ENCODE measurements at places on chromosomes 1 and 21. TPM values are rescaled to one million over a fixed set of nuclear protein-coding genes. Genes with fewer than 3 reads are reported as not detected.

GRCh38 chr1:1202831-1203560 lies 3.4 kb downstream of the TNFRSF18 start:
- peak; percentile 66 for DNase-seq

Gene FAM131C
- polyA plus RNA-seq, result 0.29 TPM

DNA sequence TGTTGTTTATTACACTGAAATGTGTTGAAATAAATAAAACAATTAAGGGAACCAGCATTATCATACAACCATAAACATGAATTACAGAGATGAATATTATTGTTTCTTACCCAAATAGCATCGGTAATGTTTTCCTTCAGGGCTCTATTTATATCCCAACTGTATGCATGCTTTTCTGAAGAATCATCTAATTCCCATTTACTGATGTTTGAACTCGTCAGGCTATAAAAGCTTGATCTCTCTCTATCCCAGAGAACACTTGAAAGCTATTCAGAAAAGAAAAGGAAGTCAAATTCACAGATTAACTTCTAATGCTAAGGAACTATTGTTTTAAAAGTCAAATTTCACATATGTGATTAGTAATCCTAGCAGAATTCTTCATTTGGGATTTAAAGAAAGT lies 12.4 kb downstream of the NUP133 start:
- DNase-seq, result no peak

- no peak for DNase-seq
These were observed 10.6 kb downstream of the METTL18 start for GRCh38 chr1:169784102-169784501.

GRCh38 chr1:91872559-91873081 lies 13.3 kb downstream of the TGFBR3 start:
- no peak for DNase-seq

GRCh38 chr1:145999321-146000024 lies 3.1 kb upstream of the TXNIP start:
- no peak for DNase-seq

Gene NOTCH2NLA
- polyA plus RNA-seq, result 10.5 TPM

- DNase-seq, result no peak
These were observed 3.4 kb downstream of the PRPF38B start for GRCh38 chr1:108695535-108695934.

GRCh38 chr1:228684607-228685006 lies 50.7 kb upstream of the RHOU start:
- DNase-seq, result no peak

DNA sequence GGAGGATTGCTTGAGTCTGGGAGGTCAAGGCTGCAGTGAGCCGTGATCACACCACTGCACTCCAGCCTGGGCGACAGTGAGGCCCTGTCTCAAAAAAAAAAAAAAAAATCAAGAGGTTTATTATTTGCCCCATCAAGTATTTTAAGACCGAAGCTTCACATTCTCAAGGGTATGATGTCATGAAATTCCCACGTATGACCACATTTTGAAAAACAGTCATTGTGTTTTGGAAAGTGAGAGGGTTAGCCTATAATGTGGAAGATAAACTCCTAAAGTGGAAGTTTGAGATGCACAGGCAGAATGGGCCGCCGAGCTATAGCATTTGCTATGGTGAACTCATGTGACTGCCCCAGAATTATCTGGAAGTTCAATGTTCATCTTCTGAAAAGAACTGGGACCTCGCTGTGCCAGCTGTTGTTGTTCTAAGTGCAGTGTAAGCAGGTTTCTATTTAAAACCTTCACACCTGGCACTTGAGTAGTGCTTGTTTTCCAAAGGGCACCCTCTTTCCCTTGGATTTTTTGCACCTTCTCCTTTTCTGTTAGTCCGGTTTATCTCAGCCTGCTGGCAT lies 96.9 kb upstream of the SLC25A33 start:
- no peak for DNase-seq

DNA sequence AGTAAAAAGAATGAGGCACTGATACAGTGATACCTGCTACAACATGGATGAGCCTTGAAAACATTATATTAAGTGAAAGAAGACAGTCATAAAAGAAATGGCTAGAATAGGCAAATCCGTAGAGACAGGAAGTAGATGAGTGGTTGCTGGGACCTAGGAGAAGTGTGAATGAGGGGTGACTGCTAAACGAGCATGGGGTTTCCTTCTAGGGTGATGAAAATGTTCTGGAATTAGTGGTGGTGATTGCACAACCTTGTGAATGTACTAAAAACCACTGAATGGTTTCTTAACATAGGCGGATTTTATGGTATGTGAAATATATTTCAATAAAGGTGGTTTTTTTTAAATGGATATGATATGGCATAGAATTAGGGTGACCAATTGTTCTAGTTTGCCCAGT lies 12.6 kb upstream of the SERINC2 start:
- no peak for DNase-seq

- no peak for DNase-seq
These were observed 7.4 kb upstream of the MEX3A start for GRCh38 chr1:156089704-156090103.

DNA sequence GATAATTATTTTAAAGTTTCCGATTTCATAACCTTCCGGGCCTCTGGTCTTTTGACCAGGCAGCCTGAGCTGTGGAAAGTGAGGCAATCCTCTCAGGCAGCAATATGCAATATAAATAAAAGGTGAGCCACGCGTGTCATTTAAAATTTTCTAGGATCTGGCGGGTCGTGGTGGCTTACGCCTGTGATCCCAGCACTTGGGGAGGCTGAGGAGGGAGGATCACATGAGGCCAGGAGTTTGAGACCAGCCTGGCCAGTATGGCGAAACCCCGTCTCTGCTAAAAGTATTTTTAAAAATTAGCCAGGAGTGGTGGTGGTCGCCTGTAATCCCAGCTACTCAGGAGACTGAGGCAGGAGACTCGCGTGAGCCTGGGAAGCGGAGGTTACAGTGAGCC lies 546 bp upstream of the ZNF695 start:
- no peak for DNase-seq

- no peak for DNase-seq
These were observed 130.9 kb downstream of the DMRTB1 start for GRCh38 chr1:53590104-53590503.

DNA sequence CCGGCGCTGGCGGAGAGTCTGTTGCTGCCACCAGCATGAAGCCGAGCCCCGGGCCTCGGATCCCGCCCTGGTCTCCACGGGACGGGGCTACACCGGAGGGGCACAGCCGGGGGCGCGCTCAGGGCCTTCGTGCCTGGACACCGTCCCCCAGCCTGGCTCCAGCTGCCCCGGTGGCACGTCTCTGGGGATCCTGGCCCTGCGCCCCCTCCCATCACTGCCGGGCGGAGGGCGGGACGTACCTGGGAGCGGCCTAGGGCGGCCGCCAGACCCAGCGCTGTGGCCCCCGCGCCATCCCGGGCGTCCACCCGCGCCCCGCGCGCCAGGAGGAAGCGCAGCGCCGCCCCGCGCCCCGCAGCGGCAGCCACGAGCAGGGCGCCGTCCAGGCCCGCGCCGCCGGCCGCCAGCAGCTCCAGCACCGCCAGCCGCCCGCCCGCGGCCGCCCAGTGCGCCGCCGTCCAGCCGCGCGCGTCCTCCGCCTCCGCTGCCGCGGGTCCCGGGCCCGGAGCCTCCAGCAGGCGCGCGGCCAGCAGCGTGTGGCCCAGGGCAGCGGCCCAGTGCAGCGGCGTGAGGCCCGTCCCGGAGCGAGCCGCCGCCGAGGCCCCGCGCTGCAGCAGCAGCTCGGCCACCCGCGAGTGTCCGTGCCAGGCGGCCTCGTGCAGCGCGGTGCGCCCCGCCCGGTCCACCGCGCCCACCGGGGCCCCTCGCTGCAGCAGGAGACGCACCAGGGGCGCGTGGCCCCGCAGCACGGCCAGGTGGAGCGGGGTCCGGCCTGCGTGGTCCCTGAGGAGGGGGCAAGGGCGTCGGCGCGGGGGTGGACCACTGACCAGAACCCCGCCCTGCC lies 1.0 kb downstream of the ANKRD65 start:
- no peak for DNase-seq

DNA sequence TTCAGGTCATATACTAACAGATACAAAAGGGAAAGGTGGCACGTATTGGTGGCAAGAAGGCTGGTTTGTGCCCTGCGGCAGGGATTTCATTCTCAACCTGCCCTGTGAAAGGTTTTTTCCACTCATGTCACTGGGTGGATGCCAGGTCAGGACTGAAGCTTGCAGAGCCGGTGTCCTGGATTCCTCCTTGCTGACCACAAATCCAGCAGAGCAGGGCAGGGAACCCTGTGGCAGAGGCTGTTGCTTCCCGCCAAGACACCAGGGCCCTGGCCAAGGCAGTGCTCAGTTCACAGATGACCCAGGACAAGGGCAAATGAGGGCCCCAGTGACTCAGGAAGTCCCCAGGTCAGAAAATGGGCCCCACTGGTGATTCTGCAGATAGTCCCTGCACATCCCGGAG lies 16.4 kb downstream of the BSND start:
- DNase-seq, result no peak

Gene AMPD1
- 0.17 TPM for polyA plus RNA-seq

DNA sequence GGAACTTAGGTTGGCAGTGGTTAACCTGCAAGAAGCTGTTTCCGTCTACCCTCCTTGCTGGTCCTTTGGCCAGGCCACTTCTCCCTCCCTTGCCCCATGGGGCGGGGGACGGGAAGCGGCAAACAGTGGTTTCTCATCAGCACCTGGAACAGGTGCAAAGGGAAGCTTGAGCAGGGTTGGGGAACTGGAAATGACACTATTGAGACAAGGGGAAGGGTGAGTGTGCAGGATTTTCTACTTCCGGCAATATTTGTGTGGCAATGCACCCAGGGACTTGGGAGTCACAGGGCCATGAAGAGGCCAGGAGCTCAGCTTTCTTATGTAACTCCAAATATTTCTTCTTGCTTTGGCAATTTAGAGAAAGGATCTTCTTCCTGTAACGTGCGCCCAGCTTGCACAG lies 29.0 kb upstream of the SARS1 start:
- no peak for DNase-seq

DNA sequence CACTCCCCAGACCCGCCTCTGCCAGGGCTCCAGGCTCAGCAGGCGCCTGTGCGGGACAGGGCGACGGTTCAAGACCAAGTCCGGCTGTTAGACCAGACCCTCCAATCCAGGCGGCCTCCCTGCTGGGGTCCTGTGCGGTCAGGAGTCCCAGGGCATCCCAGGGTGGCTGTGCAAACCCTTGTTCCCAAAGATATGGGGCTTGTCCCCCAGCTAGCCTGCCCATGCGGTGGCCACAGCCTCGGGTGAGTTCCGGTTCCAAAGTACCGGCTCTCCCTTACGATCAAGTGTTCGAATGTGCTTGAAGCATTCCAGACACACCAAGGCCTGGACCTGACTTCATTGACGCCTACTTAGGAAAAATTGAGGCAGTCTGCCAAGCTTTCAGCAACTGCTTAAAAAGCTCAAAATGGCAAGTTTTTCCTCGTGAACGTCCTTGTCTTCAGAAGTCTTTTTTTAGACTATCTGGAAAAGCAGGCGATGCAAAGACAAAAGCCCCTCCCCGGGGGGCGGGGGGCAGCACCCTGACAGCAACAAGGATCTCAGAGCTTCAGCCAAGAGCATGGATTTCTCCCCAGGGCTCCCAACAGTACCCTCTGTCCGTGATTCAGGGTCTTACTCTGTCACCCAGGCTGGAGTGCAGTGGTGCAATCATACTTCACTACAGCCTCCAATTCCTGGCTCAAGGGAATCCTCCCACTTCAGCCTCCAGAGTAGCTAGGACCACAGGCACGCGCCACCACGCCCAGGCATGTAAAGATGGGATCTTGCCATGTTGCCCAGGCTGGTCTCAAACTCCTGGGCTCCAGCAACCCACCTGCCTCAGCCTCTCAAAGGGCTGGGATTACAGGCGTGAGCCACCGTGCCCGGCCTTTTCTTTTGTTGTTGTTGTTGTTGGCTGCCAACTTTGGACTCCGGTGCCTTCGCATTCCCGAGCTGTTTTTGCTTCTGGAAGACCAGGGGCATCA lies 2.3 kb downstream of the FAAP20 start:
- no peak for DNase-seq

Data from K562 (cell line).